NCI-H748 treated with DMSO at 0.1 percent for 48 hours (cell line): ENCODE measurements at places on chromosomes 16 and 17.

DNA sequence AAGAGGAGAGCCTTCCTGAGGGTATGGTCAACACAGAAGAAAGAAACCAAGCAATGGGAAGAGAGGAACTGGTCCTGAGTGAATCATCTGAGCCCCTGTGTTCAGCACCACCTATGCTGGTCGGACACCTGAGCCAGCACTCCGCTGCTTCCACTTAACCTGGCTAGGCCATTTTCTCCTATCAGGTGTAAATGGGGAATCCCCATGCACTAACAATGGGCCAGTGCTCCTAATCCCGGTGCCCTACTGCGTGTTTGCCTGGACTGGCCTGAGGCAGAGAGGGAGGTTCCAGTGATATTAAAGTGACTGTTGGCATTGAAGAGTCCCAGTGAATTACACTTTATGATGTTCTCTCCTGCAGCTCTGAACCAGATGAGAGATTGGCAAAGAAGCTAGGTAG, 34.4 kb upstream of the XYLT2 start:
- DNase-seq = no peak

- no peak for DNase-seq
These were observed 18.8 kb downstream of the DHX38 start for GRCh38 chr16:72112452-72112792.

GRCh38 chr17:81518113-81518784, 5.7 kb upstream of the ACTG1 start:
- DNase-seq = no peak

DNA sequence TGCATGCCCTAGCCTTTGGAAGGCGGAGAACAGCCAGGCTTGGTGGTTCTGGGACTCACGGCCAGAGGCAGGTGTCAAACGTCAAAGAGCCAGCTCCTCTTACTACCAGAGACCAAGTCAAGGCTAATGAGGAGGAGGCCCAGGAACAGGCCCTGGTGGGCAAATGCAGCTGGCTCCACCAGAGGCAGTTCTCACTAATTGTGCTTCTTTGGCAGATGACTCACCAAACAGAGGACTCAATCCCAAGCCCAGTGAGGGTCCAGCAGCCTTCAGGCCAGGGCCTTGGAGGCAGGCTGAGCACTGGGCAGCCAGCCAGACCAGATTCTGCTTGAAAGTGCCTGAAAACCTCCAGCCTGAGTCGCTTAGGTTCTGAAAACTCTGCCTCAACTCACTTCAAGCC, 336.5 kb upstream of the CDH5 start:
- no peak for DNase-seq

DNA sequence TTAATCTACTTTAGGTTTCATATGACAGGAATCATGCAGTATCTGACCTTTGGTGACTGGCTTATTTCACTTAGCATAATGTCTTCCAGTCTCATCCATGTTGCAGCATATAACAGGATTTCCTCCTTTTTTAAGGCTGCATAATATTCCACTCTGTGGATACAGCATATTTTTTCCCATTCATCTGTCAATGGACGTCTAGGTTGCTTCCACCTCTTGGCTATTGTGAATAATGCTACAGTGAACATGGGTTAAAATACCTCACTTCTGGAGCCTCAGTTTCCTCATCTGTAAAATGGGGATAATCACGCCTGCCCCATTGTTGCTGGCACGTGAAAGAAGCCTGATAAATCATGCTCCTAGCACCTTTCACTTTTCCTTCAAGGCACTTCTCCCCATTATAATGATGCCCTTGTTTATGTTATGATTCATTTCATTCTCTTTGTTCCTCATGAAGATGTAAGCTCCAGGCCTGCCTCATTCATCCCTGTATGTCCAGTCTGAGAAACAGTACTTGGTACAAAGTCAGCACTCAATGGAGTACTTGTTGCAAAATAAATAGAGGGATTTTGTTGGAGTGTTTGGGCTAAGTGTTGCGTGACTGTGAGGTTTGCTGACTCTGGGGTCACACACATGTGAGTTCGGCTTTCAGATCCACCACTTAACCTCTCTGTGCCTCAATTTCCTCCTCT, 59.6 kb downstream of the ABAT start:
- DNase-seq = no peak

DNA sequence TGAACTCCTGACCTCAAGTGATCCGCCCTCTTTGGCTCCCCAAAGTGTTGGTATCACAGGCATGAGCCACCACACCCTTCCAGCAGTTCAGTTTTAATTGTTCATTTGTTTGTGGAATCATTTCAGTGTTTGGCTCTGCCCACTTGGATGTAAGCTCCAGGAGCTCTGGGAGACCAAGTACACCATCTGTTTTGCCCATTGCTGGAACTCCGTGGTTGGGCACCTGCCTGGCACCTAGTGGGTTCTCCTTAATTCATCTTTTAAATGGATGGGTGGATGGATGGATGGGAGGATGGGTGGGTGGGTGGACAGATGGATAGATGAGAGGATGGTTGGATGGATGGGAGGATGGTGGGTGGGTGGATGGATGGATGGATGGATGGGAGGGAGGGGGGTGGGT, 953 bp upstream of the NECAB2 start:
- DNase-seq = no peak

DNA sequence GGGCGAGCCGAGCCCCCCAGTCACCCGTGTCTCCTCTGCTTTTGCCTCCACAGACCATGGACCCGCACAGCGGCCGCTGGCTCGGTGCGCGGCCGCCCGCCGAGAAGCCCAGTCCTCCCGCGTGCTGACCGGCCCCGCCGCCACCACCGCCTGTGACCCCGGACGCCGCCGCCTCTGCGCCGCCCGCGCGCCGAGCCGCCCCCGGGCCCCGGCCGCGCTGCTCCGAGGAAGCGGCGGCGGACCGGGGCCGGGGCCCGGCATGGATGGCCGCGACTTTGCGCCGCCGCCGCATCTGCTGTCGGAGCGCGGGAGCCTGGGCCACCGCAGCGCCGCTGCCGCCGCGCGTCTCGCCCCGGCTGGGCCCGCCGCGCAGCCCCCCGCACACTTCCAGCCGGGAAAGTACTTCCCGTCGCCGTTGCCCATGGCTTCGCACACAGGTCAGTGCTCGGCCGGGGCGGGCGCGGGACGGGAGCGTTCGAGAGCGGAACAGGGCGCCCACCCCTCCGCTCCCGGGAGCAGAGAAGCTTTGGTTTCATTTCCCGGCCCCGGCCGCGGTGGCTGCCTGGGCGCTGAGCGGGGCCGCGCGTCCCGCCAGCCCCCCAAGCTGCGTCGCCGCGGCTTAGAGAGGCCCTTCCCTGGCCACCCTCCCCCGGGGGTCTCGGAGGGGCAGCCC, 4.4 kb downstream of the BAHCC1 start:
- DNase-seq = no peak

GRCh38 chr16:82801361-82801760, 174.6 kb downstream of the CDH13 start:
- DNase-seq = no peak

DNA sequence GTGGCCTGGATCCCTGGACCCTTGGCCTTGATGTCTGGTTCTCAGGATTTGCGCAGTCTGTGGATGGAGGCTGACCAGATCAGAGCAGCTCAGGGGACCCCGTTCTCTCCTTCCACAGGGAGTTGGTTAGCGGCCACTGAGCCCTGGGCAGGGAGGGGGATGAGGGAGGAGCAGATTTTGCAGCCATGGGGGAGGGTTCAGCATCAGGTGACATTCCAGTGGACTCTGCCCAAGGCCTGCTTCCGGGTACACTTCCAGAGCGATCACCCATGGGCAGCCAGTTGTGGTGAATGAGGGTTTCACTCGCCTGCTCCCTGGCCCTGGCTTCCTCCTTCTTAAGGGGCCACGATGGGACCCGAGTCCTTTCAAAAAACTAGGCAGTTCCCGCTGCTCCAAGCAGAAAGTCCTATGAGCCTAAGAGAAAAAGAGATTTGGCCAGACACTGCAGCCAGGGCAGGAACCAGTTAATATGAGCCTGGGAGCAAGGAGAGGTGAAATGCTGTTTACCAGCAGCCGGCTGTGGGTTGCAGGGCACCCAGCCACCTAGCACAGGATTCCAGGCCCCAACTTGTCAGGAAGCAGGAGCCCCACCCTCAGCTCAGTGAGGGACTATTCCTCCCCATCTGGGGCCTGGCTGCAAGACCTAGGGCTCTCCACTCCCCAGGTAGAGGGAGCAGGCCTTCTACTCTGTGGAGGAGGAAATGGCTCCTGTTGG, 4.7 kb upstream of the GPRC5C start:
- DNase-seq = no peak

GRCh38 chr17:51667706-51668083, 407.3 kb downstream of the UTP18 start:
- no peak for DNase-seq

DNA sequence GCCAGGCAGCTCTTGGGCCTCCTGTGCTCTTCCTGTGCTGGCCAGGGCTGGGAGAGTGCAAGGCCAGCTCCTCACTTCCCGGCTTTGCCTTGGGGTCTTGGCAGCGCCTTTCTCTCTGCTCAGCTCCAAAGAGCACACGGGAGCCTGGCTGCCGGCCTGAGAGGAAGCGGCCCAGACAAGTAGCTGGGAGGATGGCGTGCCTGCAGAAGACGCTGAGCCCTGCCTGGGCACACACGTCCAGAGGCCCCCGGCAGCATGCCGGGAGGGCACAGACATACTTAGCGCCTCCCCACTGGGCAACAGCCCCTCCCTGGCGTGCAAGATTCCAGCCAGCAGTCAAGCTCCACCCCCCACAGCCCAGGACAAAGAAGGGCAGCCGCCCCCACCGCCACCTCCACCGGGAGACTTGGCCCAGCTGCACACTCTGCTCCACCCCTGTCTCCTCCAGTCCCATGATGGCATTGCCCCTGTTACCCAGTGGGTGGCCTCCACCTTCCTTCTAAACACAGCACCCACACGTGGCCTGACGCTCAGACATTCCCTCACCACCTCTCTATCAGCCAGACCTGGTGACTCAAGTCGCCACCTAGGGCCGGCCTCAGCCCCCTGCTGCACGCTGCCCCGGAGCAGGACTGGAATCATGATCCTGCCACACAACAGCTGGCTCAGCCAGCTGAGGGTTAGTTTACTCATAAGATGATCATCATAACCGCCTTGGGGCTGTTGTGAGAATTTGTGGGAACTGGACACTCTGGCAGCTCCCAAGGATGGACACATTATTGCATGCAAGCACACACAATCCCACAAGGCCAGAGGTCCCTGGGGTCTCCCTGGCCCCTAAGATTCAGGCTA, 12.4 kb downstream of the SGCA start:
- DNase-seq = no peak

GRCh38 chr16:28131181-28131580, 67.7 kb upstream of the GSG1L start:
- DNase-seq = no peak

DNA sequence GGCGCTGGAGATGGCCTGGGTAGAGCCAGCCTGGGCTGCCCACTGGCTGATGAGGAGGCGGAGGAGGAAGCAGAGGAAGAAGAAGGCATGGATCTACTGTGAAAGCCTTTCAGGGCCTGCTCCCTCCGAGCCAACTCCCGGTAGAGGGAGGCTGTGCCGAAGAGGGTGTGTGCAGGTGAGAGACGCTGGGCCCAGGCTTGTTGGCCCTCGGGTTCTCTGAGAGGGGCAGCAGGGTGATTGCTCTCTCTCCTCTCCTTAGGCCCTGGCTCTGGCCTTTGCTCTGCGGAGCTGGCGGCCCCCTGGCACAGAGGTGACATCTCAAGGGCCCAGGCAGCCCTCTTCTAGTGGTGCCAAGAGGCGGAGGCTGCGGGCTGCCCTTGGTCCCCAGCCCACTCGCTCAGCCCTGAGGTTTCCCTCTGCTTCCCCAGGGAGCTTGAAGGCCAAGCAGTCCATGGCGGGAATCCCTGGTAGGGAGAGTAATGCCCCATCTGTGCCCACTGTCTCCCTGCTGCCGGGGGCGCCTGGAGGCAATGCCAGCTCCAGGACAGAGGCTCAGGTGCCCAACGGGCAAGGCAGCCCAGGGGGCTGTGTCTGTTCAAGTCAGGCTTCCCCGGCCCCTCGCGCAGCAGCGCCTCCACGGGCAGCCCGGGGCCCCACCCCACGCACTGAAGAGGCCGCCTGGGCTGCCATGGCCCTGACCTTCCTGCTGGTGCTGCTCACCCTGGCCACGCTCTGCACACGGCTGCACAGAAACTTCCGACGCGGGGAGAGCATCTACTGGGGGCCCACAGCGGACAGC, 3.6 kb downstream of the TP53I13 start:
- DNase-seq = no peak

- DNase-seq = no peak
These were observed 34.1 kb downstream of the NME2 start for GRCh38 chr17:51200295-51200694.

GRCh38 chr16:89545831-89546574, 14.5 kb upstream of the RPL13 start:
- DNase-seq = no peak

GRCh38 chr17:59754552-59754951, 47.1 kb downstream of the VMP1 start:
- DNase-seq = no peak

- no peak for DNase-seq
These were observed 60.3 kb upstream of the CORO6 start for GRCh38 chr17:29682987-29683386.

DNA sequence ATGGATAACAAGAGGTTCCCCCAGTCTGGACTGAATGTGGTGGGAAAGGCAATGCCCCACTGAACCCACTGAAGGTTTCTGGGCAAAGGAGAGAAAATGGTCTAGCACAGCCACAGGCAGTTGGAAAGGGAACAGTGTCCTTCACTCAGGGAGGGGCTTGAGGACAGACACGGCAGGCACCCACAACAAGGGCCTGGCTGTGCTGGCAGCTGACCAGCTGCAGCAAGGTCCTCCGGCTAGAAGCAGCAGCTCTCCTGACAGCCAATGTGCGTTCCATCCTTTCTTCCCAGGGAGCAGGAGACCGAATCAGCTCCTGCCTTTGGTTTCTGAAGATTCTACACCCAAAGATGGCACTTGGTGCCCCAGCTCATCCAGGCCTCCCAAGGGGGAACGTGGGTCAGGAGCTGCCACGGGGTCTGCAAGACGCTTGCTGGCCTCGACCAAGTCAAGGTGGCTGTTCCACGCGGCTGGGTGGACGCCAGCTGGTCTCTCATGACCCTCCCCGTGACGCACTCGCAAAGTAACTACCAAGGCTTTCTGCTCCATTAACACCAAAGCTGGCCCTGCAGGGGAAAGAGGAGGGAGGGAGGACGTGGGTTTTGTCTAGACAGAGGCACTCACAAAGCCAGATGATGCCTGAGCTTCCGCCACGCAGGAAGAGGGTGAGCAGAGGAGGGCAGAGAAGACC, 11.1 kb downstream of the ABR start:
- DNase-seq = no peak

DNA sequence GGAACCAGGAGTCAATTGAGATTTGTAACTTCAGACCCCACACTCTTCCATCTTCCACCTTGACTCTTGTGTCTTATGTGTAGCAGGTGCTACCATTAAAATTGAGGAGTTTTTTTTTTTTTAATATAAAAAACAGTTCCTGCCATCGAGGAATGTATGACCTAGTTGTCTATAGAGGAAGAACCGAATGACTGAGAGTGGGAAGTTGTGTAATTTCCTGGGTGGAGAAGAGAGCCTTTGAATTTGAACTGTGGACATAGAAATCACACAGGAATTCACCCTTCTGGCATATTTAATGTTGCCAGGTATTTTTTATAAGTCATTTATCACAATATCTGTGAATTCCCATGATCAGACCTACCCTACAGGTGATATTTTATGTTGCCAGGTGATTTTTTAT, 22.0 kb downstream of the SP2 start:
- no peak for DNase-seq
